ENCODE measurements at places on chromosomes 11 and 22.

DNA sequence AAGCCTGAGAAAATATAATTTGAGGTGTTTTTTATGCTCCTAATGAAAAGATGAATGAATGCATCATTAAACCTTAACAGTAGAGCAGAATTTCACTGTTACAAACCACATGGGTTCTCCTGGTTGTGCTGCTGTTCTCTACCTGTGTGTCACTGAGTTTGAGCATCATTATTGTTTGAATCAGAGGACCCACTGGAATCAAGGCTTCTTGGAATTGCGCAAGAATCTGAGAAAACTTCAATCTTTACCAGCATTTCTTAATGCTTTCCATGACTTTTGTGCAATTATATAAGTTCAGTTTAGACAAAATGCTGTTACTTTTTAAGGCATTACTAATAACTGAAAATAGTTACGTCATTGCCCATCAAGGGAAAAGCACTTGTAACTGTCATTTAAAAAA lies 18.8 kb upstream of the RBX1 start:
- DNase-seq: no peak

GRCh38 chr11:43467958-43468357 lies 109.2 kb downstream of the TTC17 start:
- no peak for DNase-seq

DNA sequence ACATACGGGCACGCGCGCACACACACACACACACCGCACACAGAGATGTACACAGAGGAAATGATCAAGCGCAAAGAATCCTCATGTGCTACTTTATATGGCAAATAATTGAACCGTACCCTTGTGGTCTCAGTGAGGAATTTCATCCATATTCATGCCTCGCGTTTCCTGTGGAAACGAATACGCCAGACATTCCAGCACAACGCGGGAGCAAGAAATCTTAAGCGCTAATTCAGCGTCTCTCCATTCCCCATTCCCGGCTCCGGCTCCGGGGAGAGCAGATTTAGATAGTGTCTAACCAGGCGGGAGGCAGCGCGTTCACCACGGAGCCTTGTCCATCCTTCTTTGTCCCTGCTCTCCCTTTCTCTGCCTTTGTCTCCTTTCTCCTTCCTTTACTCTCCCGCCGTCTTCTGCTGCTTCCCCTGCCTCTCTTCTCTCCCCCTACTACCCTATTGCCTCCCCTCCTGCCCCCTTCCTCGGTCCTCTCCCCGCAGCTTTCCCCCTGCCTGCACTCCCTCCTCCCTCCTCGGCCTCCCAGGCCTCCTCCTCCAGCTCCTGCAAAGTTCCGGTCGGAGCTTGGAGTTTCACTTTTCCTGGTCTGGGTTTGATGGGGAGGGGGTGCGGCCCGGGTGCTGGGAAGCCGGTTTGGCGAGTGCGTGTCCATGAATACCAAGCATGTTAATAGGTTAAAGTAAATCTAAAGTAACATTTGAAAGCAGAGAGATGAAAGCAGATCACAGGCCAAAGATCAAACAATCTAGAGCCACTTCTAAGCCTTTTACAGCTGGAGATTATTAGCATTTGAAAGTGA lies 579.3 kb downstream of the BUD13 start:
- DNase-seq: peak; percentile 81

DNA sequence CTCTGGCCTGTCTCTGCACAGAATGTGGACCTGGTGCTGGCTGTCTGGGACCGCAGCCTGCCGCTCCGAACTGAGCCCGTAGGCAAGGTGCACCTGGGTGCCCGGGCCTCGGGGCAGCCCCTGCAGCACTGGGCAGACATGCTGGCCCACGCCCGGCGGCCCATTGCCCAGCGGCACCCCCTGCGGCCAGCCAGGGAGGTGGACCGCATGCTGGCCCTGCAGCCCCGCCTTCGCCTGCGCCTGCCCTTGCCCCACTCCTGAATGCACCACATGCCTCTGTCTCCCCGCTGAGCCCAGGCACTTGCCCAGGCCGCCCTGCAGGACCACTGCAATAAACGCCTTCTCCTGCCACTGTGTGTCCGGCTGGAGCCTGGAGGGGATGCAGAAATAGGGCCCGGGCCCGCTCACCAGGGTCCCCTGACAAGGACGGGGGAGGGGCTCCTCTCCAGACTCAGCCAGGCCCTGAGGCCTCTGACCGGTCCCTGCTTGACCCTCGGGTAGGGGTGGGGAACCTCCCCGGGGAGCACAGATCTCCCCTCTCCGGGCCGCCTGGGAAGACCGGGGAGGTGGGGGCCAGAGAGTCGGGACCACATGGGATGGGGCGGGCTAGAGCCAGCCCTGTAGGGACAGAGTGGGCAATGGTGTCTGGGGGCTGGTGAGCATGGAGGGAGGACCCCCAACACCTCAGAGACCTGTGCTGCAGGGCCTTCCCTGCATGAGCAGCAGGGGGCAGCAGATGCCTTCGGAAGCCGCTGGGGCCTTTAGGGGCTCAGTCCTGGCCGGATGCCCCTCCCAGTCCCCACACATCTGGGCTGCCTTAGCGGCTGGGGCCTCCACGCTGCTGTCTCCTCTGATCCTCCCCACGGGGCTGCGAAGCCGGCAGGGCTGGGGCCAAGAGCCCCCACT lies 1.4 kb upstream of the TNNI2 start:
- peak; percentile 91 for DNase-seq

DNA sequence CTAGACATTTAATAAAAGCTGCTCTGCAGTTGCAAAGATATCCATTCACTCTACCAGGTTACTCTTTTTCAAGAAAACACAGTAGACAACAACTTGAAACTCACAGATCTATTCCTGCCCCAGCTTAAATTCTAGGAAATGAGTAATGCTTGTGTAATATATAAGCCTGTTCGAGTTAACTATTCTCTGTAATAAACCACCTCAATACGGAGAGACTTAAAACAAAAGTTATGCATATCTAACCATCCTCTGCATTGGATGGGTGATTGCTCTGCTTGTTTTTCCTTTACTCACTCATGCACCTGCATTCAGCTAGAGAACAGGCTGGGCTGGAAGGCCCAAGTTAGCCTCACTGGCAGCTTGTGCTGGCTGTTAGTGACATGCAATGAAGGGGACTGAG lies 13.3 kb downstream of the LRRC4C start:
- no peak for DNase-seq
